ENCODE measurements at places on chromosomes 2 and 18.

DNA sequence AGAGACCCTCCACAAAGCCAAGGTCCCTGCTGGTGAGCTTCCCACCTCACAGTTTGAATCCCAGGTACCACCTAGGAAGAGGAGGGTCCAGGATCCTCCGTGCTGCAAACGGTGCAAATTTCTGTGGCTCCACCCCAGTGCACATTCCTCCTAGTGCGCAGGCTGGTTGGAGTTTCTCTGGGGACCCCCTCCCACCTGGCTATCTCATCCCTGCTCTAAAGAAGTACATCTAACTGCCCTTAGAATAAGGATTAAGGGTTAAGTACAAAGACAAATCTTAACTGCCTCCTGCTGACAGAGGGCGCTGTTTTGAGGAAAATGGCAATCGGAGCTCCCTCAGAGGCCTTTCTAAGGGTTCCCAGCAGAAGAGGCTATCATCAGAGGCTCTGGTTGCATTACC, 109.6 kb upstream of the FSIP2 start:
- no peak for DNase-seq

DNA sequence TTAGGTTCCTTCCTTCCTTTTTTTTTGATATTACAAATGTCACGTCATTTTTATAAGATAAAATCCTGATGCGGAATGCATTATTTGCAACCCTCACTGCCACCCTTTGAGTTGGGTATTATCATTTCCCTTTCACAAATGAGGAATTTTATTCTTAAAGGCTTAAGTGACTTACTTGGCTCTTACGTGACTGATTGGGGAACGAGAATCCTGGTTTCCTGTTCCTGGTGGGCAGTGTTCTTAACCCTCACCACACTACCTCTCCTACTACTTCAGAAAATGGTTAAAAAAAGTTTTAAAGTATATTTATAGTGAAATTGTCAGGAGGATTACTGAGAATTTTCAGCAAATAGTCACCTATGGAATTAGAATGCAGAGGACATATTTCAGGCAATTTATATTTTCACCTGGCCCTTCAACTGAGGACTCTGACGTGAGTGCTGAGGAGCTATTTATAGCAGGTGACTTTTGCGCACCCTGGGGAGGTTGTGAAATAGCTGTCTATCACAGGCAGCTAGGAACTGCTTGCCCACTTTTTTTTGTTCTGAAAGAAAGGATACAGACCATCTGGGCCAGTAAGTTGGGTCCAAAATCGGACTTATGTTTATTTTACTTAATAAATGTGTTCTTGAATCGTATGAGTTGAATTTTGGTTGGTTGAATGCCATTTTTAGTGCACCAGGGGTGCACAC, 18.7 kb upstream of the RASGRP3 start:
- no peak for DNase-seq

DNA sequence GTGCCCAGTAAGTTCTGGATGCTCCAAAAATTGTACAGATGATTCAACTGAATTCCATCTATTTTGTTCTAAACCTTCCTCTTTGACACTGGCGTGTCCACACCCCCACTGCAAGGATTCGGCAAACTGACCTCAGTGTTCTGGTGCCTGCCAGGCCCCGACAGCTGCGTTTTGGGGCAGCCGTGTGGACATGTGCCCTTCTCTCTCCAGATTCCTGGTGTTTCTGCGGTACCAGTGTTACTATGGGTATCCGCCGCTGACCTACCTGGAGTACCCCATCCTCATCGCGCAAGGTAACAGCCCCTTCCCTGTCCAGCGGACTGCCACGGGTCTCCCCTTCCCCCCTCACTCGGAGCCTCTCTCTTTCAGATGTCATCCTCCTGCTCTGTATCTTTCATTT, 5.0 kb downstream of the SLC66A3 start:
- no peak for DNase-seq

DNA sequence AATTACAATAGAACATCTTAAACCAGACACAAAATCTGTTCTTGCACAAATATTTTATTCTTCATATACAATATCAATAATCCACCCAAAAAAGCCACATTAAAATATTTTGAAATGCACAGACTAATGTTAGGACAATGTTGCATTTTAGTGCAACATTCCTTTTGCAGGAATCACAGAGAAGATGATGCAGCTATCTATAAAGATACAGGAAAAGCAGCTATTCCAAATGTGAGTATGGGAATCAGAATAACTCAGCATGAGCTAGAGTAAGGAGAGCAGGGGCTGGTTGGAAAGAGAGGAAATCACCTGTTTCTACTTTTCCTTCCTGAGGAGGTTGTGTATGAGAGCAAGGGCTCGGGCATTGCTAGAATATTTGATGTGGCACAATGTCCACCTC, 4.8 kb downstream of the C2orf66 start:
- DNase-seq, result no peak

GRCh38 chr2:232420463-232421188, 14.0 kb downstream of the ALPG start:
- peak; percentile 91 for DNase-seq

- DNase-seq, result no peak
Observed at GRCh38 chr2:19171409-19171808, 187.0 kb downstream of the OSR1 start.

DNA sequence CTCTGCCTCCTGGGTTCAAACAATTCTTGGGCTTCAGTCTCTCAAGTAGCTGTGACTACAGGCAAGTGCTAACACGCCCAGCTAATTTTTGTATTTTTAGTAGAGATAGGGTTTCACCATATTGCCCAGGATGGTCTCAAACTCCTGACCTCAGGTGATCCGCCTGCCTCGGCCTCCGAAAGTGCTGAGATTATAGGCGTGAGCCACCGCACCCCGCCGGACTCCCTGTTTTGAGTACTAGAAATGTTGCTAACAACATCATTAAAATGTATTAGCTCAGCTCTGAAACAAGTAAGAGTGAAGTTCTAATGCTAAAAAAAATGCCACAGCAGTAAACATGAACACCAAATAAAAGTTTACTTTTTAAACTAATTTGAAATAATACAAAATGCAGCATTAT, 937.7 kb downstream of the CPS1 start:
- DNase-seq, result no peak

GRCh38 chr2:159933727-159934049, 128.7 kb downstream of the PLA2R1 start:
- DNase-seq, result no peak

DNA sequence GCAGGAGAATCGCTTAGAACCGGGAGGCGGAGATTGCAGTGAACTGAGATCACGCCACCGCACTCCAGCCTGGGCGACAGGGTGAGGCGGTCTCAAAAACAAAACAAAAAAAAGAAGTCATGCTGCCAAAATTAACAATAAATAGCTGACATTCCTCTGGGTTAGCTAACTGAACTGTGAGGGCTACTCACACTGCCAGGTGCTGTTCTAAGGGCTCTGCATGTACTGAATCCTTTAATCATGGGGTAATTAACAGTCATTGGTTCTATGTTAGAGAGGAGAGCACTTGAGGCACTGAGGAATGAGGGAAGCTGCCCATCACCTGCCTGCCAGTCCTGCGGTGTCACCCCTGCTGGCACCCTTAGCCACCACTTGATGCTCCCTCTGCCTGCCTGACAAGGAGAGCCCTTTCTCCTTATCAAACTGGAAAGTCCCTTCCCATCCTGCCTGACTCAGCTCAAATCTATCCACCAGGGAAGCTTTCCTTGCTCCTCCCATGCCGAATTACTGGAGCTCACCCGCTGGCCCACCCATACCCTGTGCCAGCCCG, 73.0 kb upstream of the RIOK3 start:
- no peak for DNase-seq

DNA sequence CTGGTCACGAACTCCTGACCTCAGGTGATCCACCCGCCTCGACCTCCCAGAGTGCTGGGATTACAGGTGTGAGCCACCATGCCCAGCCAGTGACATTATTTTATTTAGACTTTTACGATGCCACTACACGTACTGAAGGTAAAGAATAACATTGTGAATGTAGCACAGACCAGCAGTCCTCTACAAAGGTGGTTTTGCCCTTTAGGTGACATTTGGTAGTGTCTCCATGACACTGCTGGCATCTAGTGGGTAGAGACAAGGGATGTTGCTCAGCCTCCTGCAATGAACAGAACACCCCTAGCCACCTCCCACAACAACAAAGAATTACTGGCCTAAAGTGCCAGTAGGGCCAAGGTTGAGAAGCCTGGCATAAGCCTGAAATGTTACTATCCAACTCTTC, 69.5 kb downstream of the MYOM1 start:
- no peak for DNase-seq

GRCh38 chr18:52546686-52547346, 206.8 kb downstream of the DCC start:
- DNase-seq, result no peak

GRCh38 chr2:60498816-60499429, 54.5 kb downstream of the BCL11A start:
- DNase-seq, result no peak

GRCh38 chr2:213261237-213261636, 23.0 kb upstream of the SPAG16 start:
- DNase-seq, result no peak

GRCh38 chr2:175063741-175064140, 58.6 kb upstream of the CHN1 start:
- DNase-seq, result peak; percentile 72

GRCh38 chr2:238796223-238796885, 51.5 kb upstream of the TWIST2 start:
- no peak for DNase-seq

GRCh38 chr18:13048061-13048595, 57.0 kb downstream of the CEP192 start:
- no peak for DNase-seq

GRCh38 chr2:109482361-109482861, 131.4 kb downstream of the SEPTIN10 start:
- no peak for DNase-seq

DNA sequence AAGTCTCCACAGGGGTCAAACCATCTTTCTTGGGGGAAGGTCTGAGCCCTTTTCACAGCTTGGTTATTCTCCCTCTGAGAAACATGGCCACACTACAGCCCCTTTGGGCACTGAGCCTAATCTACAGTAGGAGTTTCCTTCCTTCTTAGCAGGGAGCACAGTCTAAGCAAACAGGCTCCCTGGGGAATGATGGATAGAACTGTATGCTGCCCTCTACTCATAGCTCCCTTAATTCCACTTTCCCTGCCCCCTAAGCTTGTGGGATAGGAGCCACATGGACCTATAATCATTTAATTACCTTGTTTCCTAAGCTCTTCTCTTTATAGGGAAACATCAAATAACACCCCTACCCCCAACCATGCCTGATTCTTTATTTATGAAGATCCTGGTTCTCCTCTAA, 442.1 kb upstream of the MEX3C start:
- no peak for DNase-seq

GRCh38 chr2:12890481-12890991, 173.8 kb downstream of the TRIB2 start:
- DNase-seq, result no peak

GRCh38 chr2:60505240-60505879, 48.1 kb downstream of the BCL11A start:
- no peak for DNase-seq

GRCh38 chr2:48694149-48694548, 61.4 kb downstream of the LHCGR start:
- DNase-seq, result no peak

- DNase-seq, result no peak
Observed at GRCh38 chr18:62332964-62333695, 8.0 kb downstream of the TNFRSF11A start.

DNA sequence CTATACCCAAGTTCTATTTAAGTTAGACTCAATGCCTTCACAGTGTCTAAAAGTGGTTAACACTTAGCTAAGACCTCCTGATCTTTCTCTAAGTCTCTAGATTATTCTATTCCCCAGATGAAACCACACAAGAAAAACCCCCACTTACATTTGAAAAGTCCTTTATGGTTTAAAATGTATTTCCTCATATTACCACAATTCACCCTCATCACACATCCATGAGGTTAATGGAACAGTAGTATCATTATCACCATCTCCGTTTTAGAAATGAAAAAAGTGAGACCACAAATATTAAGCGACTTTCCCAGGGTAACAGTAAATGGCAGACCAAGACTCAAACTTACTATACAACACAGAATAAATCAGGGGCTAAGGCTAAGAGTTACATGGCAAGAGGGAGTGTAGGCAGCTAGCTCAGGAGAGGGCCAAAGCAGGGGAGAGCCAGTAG, 28.6 kb downstream of the EPG5 start:
- no peak for DNase-seq

- DNase-seq, result no peak
Observed at GRCh38 chr2:188798159-188798558, 176.0 kb upstream of the COL3A1 start.

Data from NCI-H510A (cell line).